ENCODE measurements at places on chromosomes 1 and 21.

DNA sequence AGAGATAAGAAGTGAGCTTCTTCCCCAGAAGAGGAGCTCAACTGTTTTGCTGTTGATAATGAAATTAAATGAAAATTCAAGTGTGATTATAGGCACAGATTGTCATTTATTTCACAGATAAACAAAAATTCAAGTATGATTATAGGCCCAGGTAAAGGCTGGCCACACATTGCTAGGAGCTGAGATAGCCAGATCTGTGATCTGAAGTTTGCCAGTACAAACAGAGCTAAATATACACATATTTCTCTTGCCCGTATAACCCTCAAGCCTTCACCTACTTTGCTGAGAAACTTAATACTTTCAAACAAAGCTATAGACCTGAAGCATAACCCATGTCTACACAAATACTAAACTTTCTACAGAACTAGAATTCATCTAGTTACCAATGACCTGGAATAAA is 31.3 kb upstream of the NRIP1 start:
- DNase-seq = no peak

DNA sequence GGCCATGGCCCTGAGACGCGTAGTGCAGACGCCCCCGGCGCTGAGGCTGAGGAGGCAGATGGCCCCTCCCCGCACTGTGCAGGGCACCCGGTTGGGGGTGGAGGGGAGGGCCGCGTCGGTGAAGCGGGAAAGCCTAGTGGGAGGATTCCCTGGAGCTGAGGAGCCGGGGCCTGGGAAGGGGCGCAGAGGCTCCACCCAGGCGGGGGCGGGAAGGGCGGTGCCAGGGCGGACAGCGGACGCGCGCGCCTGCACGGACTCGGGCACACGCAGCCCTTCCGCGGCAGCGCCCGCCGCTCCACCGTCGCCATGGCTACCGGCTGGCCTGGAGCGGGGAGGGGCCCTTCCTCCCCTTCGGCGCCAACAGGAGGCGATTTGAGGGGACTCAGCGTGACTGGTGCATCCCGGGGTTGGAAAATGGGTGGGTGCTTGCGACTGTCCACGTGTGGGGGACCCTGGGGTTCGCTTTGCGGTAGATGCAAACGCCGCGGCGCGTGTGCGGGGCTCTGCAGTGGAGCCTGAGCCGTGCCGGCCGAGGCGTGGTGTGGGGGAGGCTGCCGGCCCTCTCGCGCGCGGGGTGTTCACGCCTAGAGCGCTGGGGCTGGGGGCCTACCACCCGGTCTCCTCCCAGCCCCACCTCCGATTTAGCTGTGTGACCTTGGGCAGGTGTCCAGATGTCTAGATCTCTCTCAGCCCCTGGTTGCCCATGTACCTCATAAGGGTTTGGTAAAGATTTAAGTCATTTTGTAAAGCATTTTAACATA is 35.1 kb downstream of the PTPRF start:
- peak; percentile 84 for DNase-seq

DNA sequence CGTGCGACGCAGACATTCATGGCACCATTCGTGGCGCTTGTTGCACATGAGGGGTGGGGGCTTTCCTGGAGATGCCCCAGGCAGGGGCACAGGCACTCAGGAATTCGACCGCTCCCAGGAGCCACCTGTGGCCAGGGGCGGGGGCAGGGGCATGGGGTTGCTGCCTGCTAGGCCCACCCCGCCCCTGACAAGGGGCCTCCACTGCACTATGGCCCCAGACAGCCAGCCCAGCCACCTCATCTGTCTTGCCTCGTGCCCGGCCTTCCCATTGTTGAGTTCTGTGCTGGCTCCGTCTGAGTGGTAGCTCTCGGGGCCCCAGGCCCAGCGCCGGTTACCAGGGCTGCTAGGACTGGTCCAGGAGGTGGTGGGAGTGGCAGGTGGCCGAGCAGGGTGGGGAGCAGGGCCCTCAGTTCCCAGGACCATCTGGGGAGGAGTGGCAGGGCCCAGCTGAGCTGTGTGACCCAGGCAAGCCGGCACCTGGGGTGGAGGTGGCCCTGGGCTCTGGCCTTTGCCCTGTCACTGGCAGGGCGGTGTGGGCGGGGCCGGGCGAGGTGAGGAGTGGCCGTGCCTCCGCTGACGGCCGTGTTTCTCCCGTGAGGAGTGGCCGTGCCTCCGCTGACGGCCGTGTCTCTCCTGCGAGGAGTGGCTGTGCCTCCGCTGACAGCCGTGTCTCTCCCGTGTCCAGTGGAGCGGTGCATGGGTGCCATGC is 1.9 kb downstream of the PLCH2 start:
- DNase-seq = no peak

DNA sequence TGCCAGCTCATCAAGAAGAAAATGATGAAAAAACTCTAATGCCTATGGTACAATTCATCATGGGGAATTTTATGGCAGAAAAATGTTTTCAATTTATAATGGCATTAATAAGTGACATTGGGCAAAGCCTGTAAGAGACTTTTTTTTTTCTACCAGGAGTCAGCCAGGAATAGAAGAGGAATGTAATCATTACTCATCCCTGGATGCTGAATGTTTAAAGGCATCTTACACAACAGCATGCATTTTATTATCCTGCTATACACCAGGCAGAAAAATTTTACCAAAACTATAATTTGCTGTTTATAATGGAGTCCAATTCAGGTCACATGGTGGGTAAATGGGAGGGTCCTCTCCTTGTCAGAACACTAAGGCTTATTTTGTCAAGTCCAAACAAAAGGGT is 189.9 kb upstream of the BEND5 start:
- DNase-seq = no peak
